ENCODE measurements at places on chromosomes 5 and 9. TPM values are rescaled to one million over a fixed set of nuclear protein-coding genes. Genes with fewer than 3 reads are reported as not detected.

DNA sequence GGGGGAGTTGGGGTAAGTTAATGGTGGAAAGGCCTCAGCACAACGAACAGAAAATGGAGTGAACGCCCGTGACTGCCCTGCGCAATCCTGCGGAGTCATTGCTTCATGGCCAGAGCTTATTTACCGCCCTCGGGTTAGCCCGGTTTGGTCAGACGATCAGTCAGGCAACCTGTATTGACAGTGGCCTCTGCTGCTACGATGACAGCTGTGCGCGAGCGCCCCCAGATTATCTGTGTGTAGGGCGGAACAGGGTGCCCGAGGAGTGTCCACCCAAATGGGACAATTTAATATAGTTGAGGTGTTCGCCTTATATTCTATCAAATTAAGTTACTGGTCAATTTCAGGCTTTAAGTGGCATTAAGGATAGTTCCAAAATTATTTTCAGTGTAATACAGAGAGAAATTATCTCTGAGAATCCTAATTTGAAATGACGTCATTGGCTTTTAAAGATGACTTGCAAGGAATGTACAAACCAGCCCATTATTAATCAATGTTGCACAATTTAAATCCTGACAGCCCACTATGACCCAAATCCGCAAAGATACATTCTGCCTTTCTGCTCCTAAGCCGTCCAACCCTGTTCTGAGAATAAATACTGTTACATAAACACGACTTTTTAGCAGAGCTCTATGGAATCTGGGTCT, 879 bp upstream of the UBQLN1 start:
- DNase-seq: no peak

GRCh38 chr5:160852049-160852448, at the start of gene ATP10B:
ATP10B (minus strand) TSS chr5:160852211; CDS start chr5:160688074, 164,137 bp downstream.
- no peak for DNase-seq

DNA sequence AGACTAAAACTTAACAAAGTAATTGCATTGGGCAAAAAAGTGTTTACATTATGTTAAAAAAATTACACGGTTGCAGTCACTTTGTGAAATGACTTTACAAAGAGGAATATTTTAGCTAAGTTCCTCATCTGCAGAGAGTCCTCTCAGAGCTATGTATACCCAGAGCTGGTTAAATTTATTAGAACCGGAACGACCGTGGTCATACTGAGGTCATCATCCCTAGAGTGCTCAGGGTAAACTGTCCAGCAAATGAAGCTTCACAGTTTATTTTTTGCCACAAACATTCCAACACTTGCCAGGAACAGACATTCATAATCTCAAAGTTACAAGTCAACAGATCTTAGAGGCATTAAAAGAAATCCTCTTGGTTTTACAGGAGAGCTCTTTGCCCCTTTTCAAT, 897 bp downstream of the ROPN1L start:
- DNase-seq: no peak

GRCh38 chr5:30650311-30650710, 543.2 kb upstream of the CDH6 start:
- DNase-seq: no peak

GRCh38 chr5:131709043-131709442, 74.0 kb upstream of the RAPGEF6 start:
- no peak for DNase-seq

DNA sequence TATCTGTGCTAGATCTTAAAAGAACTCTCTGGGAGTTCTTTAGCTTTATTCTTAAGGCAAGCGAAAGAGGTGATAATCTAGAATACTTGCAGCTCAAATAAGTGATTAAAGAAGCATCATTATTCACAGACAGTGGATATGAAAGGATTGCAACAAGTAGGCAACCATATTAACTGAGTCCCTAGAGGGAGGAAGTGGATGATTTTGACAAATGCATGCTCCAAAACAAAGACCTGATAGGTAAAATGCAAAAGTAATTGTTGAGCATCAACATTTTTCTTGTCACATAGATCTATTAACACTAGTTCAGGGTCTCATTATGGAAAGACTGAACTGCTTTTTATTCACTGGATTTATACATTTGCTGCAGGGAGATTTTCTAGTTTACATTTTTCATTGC, 109.1 kb downstream of the EDIL3 start:
- DNase-seq: no peak

DNA sequence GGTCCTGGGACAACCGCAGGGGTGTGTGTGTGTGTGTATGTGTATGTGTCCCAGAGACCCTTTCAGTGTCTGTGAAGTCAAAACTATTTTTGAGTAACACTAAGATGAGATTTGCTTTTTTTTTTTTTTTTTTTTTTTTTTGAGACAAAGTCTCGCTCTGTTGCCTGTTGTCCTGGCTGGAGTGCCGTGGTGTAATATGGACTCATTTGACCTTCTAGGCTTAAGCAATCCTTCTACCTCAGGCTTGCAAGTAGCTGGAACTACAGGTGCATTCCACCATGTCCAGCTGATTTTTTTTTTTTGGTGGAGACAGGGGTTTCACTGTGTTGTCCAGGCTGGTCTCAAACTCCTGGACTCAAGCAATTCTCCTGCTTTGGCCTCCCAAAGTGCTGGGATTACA, 97.4 kb upstream of the KLF9 start:
- no peak for DNase-seq

DNA sequence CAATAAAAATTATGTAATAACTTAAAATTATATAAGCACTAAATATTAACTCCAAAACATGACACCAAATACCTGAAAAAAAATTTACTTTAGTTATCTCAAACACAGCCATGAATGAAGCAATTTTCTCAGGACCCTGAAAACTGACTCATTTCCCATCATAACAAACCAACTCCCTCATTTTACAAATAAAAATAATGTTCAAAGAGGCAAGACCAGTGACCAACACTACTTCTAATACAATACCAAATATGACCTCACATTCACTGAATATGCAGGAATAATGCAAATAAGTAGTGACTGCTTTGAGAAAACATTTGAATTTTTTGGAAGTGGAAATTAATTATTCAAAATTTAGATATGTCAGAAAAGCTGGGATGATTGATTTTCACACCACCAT, 21.6 kb downstream of the FBLL1 start:
- DNase-seq: no peak

GRCh38 chr9:111961575-111961974, 65.0 kb downstream of the UGCG start:
- peak; percentile 58 for DNase-seq

DNA sequence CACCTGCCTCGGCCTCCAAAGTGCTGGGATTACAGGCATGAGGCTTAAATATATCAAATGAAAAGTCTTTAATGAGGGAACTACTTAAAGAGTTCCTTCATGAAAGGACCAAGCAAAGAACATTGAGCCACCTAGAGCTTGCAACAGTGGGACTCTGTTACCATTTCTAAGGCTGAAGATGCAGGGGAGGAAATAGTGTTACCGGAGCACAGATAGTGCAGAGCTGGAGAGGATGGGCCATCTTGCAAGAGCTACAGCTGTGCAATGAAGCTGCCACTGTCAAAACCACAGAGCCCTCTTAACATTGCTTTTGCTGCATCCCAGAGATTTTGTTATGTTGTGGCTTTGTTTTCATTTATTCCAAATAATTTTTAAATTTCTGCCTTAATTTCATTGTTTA, 77.1 kb upstream of the NAA35 start:
- DNase-seq: no peak

- DNase-seq: no peak
These were observed 101.1 kb downstream of the MUSK start for GRCh38 chr9:110769667-110770066.

DNA sequence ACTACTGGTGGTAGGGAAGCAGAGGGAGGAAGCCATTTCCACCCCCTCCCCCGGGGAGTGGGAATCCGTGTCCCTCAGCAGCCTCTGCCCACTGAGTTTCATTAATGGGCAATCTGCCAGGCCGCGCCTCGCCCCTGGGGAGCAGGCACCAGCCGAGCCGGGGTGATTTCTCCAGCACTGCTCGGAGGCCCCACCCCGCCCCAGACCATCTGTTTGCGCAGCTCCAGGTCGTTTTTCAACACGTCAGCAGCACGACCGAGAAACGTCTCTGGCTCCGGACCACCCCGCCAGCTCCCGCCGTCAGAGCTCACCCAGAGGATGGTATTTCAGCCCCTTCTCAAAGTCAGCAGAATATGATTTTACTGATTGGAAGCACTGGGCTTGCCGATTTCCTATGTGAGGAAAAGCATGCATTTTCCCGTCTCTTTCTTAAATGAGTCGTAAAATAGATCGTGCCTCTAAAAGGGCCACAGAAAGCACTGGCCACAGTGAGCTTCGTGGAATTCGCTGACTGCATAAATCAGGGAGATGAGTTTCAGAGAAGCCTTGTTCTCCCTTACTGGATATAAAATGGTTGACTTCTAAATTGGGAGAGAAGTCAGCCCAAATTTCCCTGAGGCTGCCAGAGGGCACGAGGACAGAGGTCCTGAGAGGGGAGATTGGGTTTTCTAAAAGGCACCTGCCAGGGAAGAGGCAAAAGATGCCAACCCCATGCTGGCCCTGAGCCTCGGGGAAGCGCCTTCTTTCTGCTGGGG, 47.0 kb downstream of the OLFM1 start:
- DNase-seq: no peak

DNA sequence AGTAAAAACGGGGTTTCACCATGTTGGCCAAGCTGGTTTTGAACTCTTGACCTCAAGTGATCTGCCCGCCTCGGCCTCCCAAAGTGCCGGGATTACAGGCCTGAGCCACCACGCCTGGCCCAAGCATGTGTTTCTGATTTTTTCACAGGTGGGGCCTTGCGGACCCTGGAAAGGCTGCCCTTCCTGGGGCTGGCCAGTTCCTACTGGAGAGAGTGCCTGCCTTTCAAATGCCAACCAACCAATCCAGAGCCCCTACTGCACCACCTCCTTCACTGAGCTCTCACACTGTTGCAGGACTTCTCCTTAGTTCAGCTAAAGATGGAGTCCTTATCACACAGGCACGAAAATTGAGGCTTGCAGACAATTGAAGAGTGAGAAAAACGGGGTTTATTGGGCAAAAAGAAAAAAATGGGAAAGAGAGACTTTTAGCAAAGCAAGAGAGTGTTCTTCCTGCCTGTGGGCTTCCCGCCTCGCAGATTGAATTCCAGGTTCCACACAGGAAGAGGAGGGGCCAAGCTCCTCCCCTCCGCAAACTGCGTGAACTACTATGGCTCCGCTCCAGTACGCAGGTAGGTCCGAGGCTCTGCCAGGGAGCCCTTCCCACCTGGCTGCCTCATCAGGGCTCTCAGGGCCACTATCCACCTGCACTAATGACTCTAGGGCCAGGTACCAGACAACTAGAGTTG, 8.3 kb upstream of the CMBL start:
- no peak for DNase-seq

Gene FBXW5
- total RNA-seq: 52.0 TPM

Gene CLIC3
- 6.4 TPM for total RNA-seq

Gene NR2F1
- total RNA-seq: 64.5 TPM

Gene PNPLA7
- 2.2 TPM for total RNA-seq

Gene OMD
- total RNA-seq: 76.5 TPM

Gene ACOT12
- total RNA-seq: 2.3 TPM

Gene OSMR
- total RNA-seq: 13.7 TPM

Gene TRIM36
- total RNA-seq: 50.3 TPM

Data from spinal cord (tissue), 10 donors.